ENCODE measurements at places on chromosomes 7 and 10.

GRCh38 chr10:49329146-49329505 lies 30.2 kb downstream of the C10orf71 start:
- no peak for DNase-seq

- no peak for DNase-seq
Observed at GRCh38 chr10:36018996-36019395, 376.9 kb upstream of the FZD8 start.

DNA sequence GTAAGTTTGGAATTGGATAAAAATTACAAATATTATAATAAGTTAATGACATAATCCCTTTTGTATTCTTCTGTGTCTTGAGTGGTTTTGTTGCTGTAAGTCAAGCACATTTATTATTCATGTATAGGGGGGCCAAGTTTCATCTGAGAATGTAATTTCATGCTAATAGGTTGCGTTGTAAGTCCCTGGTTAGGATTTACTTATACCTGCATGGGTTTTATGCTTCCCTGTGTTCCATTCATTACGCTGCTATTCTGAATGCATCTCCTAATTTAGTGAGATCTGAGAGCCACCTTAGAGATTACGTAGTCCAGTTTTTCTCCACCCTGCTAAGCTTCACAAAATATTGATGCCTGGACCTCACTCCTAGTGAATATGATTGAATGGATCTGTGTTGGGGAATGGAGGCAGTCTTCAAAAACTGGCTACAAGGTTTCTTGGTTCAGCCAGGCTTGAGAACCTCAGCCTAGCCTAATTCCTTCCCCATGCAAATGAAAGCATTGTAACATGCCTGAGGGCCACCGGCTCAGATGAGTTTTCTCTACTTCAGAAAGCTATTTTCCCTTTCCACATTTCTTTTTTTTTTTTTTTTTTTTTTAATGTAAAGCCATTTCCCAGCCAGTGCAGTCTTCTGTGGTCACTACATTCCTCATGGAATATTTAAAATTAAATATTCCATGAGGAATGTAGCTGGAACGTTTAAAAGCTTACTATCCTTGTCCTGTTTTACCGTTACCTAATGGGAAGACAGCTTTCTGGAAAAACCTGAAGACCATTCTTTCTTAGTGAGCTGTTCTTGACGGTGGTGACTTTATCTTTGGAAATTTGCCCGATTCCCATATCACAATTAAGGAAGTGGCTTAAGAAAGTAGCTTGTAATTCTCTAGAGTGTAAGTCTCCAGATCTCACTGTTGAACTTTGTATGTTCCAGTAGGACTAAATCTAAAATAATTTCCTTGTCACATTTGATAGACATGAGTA lies 16.0 kb downstream of the PAPSS2 start:
- no peak for DNase-seq

GRCh38 chr10:89887406-89887805 lies 186.0 kb downstream of the KIF20B start:
- no peak for DNase-seq

- no peak for DNase-seq
Observed at GRCh38 chr7:153301936-153302335, 542.4 kb downstream of the ACTR3B start.

- DNase-seq, result no peak
Observed at GRCh38 chr10:113983552-113983951, 60.1 kb upstream of the ADRB1 start.

DNA sequence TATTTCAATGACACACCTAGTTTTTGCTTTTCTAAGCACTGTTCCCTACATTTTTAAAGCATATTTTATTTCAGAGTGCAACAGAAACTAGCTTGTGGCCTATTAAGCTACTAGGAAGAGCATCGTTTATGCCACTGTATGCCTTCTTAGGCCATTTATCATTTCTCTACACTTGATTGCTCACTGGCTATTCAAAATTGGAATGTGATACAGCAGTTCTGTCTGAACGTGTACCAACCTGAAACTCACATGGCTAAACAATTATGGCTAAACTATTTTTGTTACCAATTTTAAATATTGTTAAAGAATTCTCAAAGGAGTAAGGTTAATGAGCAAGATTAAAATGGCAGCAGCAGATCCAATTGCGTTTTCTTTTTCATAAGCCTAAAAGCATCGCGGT lies 105.2 kb downstream of the GSAP start:
- no peak for DNase-seq

DNA sequence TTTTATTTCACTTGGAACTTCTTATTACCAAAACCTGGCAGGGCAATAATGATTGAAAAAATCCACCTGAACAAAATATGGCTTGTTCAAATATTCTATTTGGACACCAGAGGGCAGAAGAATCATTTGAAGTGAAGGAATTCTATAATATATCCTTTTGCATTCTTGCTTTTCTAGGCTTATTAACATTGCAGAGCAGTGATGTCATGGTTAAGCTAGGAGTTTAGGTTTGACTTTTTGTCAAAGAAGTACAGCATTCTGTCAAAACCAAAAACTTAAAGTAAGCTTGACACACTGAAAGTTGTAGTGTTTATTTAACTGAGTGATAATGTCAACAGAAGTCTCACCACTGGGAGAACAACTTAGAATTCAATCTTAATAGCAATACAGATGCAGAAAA lies 156.0 kb downstream of the SEMA3D start:
- no peak for DNase-seq

DNA sequence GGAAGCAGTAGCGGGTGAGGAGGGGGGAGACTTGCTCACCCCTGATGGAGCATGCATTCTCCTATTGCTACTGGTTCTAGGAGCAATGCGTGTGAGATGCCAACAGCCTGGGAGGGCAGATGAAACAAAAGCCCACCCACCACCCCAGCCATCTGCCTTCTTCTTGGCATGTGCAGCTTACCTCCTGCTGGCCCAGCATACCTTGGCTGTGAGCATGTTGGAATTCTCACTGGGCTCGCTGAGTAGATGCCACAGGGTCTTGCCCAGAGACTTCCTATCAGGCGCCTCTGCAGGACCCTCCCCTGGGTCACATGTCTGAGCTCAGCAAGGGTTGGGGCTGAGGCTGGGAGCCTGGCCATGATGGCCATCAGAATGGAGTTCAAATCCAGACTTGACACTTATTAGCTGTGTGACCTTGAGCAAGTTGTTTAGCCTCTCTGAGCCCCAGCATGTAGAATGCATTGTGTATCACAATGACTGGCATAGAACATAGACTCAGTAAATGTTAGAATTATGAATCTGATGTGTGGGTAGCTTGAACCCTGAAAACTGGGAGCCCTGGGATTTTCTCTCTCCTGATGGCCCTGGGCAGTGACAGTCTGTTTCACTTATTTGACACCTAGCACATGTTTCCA lies 38.2 kb downstream of the CDH23 start:
- no peak for DNase-seq

GRCh38 chr7:86469680-86470295 lies 173.9 kb upstream of the GRM3 start:
- peak; percentile 33 for DNase-seq

GRCh38 chr7:2886900-2887299 lies 42.8 kb upstream of the GNA12 start:
- DNase-seq, result no peak

GRCh38 chr7:15593382-15593781 lies 31.6 kb upstream of the AGMO start:
- DNase-seq, result no peak

DNA sequence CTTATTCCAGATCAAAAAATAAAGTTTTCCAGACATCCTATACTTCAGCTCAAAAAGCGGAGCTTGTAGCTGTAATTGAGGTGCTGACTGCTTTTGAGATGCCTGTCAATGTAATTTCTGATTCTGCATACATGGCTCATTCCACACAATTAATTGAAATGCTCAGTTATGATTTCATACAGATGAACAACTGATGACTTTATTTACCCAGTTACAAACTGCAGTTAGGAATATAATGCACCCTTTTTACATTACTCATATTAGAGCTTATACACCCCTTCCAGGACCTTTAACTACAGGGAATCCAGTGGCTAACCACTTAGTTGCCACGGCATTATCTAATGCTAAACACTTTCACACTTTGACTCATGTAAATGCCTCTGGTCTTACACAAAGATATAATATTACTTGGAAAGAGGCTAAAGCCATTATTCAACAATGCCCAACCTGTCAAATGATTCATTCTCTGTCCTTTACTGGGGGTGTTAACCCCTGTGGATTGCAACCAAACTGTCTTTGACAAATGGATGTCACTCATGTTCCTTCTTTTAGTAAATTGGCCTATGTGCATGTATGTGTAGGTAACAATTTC lies 147.3 kb downstream of the ZNF33B start:
- no peak for DNase-seq

DNA sequence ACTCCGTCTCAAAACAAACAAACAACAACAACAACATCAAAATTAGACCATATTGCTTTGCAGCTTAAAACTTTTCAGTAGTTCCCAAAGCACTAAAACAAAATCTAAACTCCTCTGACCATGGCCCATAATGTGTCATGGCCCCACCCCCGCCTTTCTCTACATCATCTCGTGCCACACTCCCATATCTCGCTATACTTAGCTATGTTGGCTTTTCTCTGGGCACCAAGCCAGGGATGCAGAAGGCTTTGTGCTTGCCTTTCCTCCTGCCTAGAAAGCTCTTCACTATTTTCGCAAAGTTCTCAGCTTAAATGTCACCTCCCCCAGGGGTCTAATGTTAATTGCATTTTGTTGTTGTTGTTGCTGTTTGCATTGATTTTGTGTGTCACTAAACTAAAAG lies 15.1 kb upstream of the SLC16A12 start:
- DNase-seq, result no peak

DNA sequence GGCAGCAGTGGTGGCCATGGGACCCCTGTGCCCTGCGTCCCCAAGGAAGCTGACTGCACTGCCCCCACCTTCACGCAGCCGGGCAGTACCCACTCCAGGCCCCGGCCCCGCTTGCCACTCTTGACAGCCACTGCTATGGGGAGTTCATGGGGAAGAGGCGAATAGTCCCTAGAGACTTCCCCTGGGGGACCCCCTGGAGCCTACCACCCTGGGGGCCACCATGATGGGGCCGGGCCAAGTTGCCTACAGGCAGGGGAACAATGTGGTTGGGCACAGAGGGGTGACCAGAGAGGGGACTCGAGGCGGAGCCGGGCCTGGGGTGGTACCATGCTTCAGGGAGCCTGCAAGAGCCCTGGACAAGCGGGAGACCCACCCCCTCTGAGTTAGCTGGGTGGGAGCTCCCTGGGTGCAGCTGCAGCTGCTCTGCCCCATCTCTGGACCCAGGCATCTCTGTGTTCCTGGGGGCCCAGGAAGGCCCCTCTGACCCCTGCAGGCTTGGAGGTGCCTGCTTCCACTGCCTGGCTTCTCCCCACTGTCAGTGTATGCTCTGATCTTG lies 567.6 kb downstream of the GRM8 start:
- no peak for DNase-seq

- no peak for DNase-seq
Observed at GRCh38 chr10:112954974-112955581, 5.0 kb downstream of the TCF7L2 start.

- DNase-seq, result no peak
Observed at GRCh38 chr10:102642736-102643335, 1.4 kb upstream of the TRIM8 start.

GRCh38 chr7:92674379-92674778 lies 84.2 kb upstream of the FAM133B start:
- DNase-seq, result no peak

DNA sequence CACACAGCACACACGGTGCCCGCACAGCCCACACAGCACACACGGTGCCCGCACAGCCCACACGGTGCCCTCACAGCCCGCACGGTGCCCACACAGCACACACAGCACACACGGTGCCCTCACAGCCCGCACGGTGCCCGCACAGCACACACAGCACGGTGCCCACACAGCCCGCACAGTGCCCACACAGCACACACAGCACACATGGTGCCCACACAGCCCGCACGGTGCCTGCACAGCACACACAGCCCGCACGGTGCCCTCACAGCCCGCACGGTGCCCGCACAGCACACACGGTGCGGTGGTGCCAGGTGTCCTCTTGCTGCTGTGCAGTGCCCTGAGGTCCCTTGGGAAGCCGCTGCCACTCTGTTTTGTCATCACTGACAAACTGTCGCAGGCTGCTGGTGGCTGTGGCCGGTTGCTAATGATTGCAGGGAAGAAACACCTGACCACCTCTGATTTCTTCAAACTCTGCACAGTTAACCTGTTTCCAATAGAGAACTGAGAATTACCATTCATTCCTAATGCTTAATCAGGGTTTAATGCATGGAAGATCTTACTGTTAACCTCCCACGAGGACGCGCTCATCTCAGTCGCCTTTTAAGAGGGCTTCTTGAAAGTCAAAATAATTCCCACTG lies 66.9 kb downstream of the GLRX3 start:
- no peak for DNase-seq

DNA sequence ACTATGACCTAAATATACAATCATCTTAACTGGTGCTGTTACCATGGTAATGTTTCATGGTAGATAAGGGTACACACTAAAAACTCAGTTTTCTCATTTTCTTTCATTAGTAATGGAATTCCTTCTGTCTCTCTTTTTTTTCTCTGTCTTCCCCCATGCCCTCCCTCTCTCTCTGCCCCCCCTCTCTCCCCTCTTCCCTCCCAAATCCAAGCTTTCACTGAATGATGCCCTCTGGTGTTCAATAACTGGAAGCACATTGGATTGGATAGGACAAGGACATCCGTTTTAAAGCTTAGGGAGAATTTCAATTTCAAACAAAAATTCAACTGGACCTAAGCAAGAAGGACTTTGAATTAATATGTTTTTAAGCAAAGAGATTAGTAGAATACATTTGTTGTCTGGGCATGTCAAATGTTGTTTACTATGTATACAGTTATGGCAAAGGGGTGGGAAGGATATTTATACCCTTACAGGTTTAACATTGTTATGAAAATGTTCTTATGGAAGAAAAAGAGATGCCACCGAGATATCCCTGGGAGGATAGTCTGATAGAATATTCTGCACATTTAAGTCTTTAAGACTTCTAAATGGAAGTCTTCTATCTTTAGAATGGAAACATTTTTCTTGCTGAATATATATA lies 6.1 kb downstream of the CHRM2 start:
- no peak for DNase-seq

DNA sequence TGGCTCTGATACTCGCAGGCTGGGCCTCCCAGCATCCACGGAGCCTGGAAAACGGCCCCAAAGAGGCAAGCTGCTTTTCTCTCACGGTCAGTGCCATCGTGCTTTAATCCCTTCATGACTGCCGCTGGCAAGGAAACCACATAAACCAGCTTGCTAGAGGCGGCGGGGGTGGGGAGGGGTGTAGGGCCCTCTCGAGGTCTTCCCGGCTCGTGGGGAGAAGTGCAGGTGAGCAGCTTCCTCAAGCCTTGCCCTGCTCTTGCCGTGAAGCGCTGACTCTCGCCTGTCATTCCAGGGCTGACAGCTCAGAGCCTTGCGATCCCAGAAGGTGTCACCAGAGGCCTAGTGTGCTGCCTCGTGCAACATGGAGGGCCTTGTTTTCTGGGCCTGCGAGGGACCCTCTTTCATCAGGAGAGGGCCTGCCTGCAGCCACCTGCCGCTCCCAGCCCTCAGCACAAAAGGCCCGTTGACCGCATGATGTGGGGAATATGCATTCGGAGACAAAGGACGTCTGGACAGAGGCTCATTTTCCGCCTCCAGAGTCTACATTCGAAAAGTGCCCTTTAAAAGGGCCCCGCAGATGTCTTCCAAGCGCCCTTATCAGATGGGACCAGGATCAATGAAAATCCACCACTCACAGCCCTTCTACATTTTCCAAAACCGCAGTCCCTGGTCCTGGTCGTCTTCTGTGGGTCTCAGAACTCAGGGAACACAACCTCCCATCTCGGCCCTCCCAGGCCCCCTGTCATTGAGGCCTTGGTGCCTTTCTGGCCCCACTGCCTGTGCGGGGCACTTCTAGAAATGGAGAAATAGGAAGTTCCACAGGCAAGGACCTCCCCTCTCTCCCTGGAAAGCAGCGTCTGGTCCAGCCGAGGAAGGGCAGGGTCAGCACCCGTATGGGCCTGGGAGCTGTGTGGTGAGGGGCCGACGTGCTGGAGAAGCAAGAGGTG lies 58.7 kb downstream of the ZRANB1 start:
- DNase-seq, result no peak
